ENCODE measurements at places on chromosomes 7 and 10.

DNA sequence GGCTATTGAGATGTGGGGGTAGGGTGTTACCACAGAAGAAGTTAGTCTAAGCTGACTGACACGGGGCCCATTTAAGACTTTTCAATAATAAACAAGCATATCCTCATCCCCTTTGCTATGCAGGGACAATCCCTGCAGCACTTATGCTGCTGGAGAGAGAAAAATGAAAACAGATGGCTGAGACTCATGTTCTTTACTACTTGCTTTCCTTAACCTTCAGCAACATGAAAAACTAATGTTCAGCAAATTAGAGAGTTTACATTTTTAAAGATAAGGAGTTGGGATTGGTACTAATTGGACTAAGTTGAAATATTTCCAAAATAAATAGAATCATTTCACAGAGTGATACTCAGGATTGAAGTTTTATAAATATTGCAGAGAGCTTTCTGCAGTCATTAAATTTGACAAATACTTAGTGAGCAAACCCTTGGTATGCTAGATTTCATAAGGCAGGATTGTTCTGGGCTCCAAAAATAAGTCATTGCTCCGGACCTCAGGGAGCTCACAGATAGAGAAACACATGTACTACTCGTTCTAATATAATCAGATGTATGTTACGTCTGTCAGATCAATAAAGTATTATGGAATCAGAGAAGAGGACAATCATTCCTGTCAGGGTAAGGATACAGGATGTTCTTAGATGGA is 147.1 kb upstream of the LRRN3 start:
- H3K36me3 ChIP-seq: peaks cover 7% of the 10 kb centered on the region
- H3K27me3 ChIP-seq: no peaks in the 10 kb centered on the region
- DNase-seq: no peak
- no peak overlapping the region for H3K4me3 ChIP-seq
- no peak overlapping the region for H3K27ac ChIP-seq

DNA sequence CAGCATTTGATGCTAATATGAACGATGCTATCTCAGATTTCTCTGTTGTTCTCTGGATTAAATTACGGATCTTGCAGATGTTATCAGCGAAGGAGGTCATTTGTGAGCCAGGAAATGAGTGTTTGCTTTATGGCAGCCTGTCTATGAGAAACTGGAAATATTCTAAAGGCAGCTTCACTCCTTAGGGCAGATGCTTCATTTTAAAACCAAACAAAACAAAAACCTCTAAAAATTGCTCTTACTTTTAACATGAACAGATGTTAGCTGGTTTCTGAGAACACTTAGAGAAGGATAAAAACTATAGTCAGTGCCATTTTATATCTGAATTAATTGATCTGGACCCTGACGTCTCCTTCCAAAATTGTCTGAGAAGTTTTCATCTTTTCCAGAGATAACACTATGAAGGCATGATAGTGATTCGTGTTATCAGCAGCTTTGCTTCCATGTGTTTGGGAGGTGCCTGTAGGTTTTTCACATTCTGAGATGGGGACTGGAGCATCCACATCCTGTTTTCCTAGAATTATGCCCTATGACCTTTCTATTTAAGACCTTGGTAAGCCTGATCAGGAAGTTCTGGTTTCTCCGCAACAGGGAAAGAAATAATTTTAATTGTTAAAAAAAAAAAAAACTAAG is 53.1 kb downstream of the CPED1 start:
- H3K27ac ChIP-seq: no peak overlapping the region
- no peak for DNase-seq
- no peak overlapping the region for H3K4me3 ChIP-seq
- no peaks in the 10 kb centered on the region for H3K36me3 ChIP-seq

- no peaks in the 10 kb centered on the region for H3K36me3 ChIP-seq
- no peaks in the 10 kb centered on the region for H3K4me1 ChIP-seq
These were observed 650.9 kb upstream of the IGFBP3 start for GRCh38 chr7:46571996-46572395.

GRCh38 chr10:46283580-46284285 is 3.1 kb upstream of the ANTXRL start:
- H3K4me3 ChIP-seq: peak overlapping the region; percentile 86
- no peak for DNase-seq
- H3K27ac ChIP-seq: peak overlapping the region; percentile 89
- H3K4me1 ChIP-seq: peaks cover 33% of the 10 kb centered on the region
- H3K27me3 ChIP-seq: peaks cover 29% of the 10 kb centered on the region

- H3K4me1 ChIP-seq: no peaks in the 10 kb centered on the region
- DNase-seq: no peak
- H3K4me3 ChIP-seq: no peak overlapping the region
- no peaks in the 10 kb centered on the region for H3K27me3 ChIP-seq
- H3K27ac ChIP-seq: no peak overlapping the region
These were observed 232.2 kb upstream of the TEX47 start for GRCh38 chr7:89027781-89028180.

GRCh38 chr10:114714281-114714741 is 56.2 kb upstream of the ABLIM1 start:
- no peaks in the 10 kb centered on the region for H3K4me1 ChIP-seq
- H3K27me3 ChIP-seq: peaks cover 22% of the 10 kb centered on the region
- H3K36me3 ChIP-seq: no peaks in the 10 kb centered on the region
- no peak overlapping the region for H3K27ac ChIP-seq
- no peak overlapping the region for H3K4me3 ChIP-seq
- DNase-seq: no peak

Measured in activated CD4-positive, alpha-beta T cell treated with anti-CD3 and anti-CD28 coated beads, Interleukin-2, amount 10 ng/mL, durations not matched to agents 7 days and 5 days (primary cell).